ENCODE measurements at places on chromosomes 6 and 20.
A peak's percentile ranks its signal among the peaks of the same experiment; 100 is the strongest.

- no peak for DNase-seq
These were observed 497.1 kb downstream of the CD83 start for GRCh38 chr6:14614631-14615030.

DNA sequence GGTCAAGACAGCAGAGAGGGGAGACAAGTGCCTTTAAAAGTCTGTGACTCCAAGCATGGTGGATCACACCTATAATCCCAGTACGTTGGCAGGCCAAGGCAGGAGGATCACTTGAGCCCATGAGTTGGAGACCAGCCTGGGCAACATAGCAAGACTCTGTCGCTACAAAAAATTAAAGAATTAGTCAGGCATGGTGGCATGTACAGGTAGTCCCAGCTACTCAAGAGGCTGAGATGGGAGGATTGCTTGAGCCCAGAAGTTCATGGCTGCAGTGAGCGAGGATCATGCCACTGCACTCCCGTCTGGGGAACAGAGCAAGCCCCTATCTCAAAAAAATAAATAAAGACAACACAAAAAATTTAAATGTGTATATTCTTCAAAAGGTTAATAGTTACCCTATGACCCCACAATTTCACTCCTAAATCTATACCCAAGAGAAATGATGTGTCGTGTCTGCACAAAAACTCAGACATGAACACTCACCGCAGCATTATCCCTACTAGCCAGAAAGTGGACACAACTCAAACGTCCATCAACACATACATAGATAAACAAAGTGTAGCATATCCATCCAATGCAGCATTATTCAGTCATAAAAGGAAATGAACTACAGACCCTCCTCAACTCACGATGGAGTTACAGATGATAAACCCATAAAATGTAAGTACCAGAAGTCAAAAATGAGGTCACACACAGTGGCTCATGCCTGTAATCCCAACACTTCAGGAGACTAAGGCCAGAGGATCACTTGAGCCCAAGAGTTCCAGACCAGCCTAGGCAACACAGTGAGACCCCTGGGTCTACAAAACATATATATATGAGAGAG lies 23.9 kb downstream of the ZMYND8 start:
- DNase-seq: no peak

DNA sequence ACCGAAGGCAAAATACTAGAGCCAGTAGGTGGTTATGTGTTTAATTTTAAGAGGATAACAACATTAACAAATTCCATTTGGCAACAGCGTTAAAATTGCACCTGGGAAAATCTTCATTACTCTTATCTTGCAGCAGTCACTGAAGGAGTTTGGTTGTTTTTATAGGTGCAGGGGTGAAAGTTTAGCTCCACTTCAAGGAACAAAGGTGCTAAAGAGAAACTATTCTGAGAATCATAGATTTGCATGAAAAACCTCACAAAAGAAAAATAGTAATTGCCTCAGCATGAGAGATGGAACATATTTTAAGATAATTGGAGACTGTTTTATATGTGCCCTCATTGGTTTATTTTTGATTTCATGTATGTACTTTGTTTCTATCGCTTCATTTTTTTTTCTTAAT lies 444.4 kb downstream of the UTRN start:
- no peak for DNase-seq

DNA sequence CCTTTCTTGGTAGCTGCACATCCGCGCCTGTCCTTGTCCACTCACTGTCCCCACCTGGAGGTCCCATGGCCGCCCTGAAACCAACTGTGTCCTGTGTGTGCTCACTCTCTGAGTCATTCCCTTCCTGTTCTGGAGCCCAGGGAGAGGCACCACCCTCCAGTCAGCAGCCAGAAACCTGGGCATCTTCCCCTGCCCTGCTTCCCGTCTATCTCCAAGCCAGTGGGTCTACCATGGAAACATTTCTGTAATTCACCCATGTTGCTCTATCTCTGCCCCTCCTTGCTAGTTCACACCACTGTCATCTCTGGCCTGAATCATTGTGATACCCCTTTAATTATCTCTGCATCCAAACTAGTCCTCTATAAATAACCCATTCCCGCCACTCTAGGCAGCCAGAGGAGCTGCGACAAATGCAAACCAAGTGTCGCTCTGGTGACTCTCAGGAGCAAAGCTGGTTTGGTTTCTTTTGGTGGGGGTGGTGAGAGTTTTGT lies 28.8 kb upstream of the SYNJ2 start:
- DNase-seq: no peak

DNA sequence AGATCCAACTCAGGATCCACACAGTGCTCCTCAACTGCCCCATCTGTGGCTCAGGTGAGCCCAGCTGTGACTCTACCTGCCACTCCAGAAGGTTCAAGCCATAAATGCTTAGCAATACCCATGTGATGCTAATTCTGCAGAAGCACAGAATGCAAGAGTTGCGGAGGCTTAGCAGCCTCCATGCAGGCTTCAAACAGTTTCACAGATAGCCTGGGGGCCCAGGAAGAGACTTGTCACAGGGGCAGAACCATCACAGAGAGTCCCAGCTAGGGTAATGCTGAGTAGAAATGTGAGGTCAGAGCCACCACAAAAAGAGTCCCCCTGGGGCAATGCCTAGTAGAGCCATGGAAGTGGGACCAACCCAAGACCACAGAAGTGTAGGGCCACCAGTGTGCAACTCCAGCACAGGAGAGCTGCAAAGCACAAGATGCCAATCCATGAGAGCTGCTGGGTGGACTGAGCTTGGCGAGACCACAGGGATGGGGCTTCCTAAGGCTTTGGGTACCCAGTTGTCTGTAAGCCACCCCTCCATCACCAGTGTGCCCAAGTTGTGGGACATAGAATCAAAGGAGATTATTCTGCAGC lies 283.9 kb downstream of the UBE3D start:
- no peak for DNase-seq

GRCh38 chr20:58593880-58594638 lies 57.0 kb upstream of the STX16 start:
- DNase-seq: no peak

GRCh38 chr20:50517817-50518154 lies 7.6 kb downstream of the PTPN1 start:
- DNase-seq: no peak

DNA sequence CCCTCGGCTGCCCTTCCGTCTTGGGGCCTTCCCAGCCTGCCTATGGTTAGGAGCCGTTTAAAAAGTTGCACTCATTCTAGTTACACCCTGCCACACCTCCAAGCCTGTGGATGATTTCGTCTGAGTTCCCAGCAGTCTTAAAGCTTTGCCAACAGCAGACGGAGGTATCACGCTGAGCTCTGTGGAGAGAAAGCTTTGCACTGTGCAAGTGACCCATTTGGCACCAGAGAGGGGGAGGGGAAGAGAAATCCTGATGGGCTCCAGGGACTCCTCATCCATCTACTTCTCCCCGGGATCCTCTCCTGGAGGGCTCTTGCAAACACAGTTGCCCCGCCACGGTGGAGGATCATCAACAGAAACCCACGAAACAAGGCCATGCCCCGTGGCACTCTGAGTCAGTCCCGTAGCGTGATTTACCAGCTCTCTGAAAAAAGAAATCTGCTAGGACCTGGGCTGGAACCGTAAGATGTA lies 98.8 kb upstream of the CITED2 start:
- DNase-seq: no peak

GRCh38 chr6:140046016-140046632 lies 671.7 kb upstream of the CITED2 start:
- DNase-seq: no peak

DNA sequence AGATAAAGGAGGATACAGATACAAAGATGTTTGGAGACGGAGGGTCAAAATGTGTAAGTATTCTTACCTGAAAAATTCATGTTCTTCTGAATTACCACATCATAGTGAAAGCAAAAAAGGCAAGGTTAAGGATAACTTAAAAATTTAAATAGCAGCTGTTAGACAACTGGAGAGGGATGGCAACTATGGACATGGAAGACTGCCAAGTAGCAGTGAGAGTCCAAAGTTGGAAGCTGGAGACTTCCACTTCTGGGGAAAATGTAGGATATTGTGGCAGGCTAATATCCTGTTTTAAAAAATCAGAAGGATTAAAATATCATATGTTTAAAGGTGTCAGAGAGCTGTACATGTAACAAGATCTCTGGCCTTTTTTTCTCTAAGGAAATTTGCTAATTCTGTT lies 29.8 kb downstream of the SYCP2 start:
- DNase-seq: no peak

GRCh38 chr6:38750968-38751615 lies 36.0 kb downstream of the DNAH8 start:
- peak; percentile 34 for DNase-seq

GRCh38 chr6:79404677-79405076 lies 132.6 kb downstream of the LCA5 start:
- no peak for DNase-seq

DNA sequence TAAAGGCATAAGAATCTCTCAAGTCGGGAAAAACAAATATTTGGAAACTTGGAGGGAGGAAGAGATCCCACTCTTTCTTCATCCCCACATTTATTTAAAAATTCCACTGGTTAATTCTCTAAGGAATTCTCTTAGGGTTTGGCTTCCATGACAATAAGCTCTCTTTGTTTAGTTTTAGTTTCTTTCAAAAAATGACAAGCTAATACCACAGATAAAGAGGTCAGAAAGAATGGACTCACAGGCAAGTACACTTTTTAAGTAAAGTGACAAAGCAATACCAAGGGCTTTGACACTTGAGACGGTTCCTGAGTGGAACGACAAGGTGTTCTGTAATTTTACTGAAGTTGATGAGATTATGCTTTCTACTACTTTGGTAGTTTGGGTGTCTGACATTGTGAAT lies 872.1 kb downstream of the PHF3 start:
- no peak for DNase-seq

DNA sequence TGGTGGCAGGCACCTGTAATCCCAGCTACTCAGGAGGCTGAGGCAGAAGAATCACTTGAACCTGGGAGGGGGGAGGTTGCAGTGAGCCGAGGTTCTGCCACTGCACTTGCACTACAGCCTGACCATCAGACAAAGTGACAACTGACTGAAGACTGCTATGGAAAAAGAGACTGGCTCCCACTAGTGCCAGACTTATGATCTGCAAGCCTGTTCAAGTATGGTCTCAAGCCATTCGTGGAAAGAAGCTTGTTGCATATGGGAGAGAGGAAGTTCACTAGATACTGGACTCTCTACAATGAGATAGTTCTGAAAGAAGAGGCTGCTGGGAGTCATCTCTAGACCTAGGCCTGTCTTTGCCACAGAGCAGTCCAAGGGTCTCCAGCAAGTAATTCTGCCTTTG lies 26.7 kb downstream of the MDN1 start:
- no peak for DNase-seq

GRCh38 chr6:111793711-111794111 lies 79.5 kb downstream of the FYN start:
- DNase-seq: peak; percentile 62

DNA sequence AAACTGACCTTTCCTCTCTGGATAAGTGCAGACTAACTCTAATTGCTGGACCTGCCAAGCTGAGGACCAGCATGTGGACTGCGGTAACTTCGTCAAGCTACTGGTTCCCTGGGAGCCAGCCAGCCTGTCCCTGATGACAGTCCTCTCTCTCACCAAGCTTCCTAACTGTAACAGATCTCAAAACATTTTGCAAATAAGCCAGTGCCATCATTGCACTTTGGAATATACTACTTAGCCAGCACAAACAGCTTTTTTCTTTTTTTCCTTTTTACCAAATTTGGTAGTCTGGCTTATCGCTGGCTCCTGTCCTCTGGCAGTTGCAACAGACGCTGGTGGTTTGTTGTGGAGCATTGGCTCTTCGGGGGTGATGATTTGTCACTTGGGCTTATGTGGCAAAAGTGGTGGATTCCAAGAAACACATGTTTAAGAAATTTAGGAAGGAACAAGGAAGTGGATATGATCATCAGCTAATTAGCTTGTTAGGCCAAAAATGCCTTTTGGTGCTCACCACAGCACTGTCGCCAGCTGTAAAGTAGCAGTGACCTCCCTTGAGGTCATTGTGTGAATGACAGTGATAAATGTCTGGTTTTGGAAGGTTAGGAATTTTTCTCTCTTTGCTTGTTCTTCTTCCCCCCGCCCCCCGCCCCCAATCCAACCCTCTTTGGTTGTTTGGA lies 171.7 kb downstream of the CLIC5 start:
- DNase-seq: no peak

- DNase-seq: no peak
These were observed 470.7 kb downstream of the HTR1B start for GRCh38 chr6:76992553-76992952.

DNA sequence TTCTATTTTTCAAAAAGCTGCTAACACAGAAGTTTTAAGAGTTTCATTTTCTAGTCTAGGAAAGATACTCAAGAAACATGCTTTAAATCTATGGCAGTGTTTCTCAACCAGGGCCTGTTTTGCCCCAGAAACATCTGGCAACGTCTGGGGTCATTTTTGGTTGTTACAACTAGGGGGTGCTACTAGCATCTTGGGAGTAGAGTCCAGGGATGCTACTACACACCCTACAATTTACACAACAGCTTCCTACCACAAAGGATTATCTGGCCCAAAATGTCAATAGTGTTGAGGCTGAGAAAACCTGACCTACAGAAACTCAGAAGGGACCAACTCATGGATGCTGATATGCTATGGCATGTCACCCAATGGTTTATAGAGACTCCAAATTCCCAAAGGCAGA lies 24.4 kb downstream of the SERAC1 start:
- no peak for DNase-seq

GRCh38 chr6:160160450-160160849 lies 38.8 kb downstream of the SLC22A1 start:
- DNase-seq: no peak

- no peak for DNase-seq
These were observed 472.9 kb downstream of the C6orf118 start for GRCh38 chr6:164836486-164836885.

GRCh38 chr20:50048420-50049166 lies 64.4 kb downstream of the UBE2V1 start:
- peak; percentile 44 for DNase-seq

- DNase-seq: peak; percentile 52
These were observed 541 bp downstream of the SNX21 start for GRCh38 chr20:45833883-45834796.

GRCh38 chr20:25624500-25624939 lies 706 bp upstream of the NANP start:
- DNase-seq: no peak

DNA sequence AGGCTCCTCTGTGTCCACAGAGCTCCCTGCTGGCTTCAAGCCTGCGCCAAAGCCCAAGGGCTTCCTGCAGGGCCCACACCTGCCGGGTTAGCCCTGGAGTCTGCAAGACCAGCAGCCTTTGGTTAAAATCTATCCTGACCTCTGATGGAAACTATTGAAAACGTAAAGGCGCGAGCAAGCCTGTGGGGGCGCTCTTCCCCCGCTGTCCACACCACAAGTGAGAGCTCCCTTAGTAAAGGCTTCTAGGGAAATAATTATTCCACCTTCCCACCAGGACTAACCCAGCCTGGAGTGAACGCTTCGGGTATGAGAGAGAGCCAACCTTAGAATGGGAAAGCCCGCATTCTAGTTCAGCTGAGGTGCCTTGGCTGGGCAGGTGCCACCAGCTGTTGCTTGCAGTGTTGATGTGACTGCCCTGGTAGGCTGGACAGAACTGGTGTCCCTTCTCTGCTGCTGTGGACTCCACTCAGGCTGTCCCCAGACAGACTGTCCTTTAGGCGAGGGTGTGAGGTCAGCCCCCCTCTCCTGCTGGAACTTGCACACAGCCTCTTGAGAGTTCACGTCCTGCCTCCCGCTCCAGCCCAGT lies 68.7 kb downstream of the SYTL3 start:
- no peak for DNase-seq

All from activated T-cell treated with anti-CD3 and anti-CD28 coated beads, Interleukin-2, amount 50 U/mL, for 48 hours (primary cell).